G401 (cell line): ENCODE measurements at places on chromosomes 11 and 22.

DNA sequence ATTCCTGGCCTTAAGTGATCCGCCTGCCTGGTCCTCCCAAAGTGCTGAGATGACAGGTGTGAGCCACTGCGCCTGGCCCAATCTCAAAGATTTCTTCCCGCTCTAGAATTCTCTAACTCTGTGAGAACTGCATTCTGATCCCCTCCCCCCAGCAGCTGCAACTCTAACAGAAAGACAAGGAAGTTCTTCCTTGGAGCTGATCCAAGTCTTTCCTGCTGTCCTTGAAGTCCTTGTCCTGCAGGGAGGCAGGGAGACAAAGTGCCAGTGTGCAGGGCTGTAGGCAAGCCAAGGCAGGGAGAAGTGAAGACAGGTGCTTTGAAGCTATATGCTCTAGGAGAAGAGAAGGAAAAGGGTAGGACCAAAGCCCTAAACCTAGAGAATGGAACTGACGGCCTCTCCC is 9.5 kb upstream of the GGA1 start:
- no peak for DNase-seq

DNA sequence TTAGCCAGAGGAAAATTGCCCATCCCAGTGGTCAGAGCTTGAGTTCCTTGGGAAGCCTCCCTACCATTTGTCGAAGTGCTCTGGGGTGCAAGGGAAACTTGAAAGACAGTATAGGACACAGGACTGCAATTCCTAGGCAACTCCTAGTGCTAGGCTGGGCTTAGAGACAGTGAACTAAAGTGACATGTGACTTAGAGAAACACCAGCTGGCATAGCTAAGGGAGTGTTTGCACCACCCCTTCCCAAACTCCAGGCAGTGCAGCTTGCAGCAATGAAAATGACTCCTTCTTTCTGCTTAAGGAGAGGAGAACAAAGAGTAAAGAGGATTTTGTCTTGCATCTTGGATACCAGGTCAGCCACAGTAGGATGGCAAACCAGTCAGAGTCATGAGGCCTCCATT is 388.0 kb downstream of the DYNC2H1 start:
- no peak for DNase-seq

DNA sequence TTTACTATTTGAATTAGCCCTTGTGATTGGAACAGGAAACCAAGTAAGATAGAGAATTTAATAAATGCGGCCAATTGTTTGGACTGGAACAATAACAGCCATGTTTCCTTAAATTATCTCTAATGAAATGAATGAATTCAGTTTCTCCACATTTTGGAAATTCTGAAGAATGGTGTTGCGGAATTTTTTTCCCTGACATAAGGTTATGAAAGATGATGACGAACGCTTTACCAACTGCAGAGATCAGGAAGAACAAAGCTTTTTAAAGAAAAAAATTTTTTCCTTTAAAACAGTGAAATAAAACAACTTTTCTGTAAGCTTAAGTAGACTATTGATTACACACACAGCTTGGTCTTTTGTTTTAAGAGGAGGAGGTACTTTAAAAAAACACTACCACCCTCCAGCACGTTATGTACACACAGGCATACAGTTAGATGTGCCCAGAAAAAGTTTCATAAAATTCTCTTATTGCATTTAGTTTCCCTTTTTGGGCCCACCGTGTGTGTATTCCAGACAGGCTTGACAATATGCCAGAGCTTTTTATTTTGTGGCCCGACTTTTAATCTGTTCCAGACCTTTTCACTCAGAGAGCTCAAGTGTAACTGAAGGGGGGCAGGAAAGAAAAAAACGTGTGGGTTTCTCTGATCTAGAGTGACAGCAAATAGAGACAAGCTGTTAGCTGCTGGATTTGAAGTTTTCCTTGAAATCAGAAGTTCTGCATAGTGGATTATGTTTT is 77.3 kb downstream of the YAP1 start:
- no peak for DNase-seq

- no peak for DNase-seq
These were observed 328.1 kb upstream of the SYN3 start for GRCh38 chr22:33386270-33386669.

DNA sequence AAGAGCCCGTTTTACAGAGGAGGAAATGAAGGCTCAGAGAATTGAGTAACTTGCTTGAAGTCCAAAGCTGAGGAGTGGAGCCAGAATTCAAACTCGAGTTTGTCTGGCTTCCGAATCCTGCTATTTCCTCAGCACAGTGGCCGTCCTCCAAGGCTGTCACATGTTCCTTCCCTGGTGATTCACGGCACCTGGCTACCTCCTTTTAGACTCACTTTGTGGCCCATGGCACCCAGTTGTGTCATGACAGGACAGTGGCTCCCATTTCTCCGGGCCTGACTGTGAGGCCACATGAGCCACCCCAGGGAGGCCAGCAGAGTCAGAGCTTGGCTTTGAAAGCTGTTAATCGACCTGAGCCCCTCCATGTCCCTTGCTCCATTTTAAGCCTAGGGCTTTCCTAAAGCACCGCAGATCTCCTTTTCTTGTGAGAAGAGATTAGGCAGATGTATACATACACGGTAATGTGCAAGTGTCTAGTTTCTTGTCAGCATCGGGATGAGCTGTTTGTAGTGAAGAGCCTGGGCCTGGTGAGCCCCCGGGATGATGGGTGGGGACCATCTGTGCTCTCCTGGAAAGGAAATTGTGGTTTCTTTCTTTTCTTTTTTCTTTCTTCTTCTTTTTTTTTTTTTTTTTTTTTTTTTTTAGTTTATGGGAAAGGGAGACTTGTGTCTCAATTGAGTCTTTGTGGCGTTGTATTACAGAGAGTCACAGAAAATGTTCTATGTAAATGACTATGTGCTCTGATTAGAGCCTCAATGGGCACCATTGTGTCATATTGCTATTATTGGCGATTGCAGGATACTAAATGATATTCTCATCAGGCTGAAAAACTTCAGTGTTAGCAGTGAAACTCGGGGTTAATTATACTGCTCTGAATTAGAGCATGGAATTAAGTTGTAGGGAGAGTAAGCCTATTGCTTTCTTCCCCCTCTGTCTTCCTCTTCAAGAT is 54.8 kb downstream of the PTPRJ start:
- peak; percentile 44 for DNase-seq

GRCh38 chr11:75582895-75583717 is 21.1 kb downstream of the SERPINH1 start:
- peak; percentile 69 for DNase-seq

DNA sequence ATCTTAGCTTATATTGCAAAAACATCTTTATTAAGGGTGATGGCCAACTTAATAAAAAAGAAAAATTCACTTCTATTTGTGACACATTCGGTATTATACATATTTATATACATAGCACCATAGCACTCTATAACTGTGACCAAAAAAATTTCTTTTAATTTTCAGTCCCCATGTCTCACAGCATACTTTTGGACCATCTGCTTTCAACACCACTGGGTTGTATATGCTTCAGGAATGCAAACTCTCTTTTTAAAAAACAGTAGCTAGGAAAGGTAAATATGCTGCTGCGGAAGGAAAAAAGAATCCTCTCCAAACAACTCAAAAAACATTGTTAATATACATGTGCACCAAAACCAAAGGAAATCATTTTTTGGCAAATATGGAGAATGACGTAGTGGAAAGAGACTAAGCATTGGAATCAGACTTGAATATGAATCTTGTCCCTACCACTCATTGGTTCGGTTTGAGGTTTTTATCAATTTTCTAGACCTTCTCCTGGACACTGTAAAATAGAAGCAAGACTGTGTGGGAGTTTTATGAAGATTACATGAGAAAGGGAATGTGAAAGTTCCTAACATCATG is 227.9 kb downstream of the BLID start:
- no peak for DNase-seq

DNA sequence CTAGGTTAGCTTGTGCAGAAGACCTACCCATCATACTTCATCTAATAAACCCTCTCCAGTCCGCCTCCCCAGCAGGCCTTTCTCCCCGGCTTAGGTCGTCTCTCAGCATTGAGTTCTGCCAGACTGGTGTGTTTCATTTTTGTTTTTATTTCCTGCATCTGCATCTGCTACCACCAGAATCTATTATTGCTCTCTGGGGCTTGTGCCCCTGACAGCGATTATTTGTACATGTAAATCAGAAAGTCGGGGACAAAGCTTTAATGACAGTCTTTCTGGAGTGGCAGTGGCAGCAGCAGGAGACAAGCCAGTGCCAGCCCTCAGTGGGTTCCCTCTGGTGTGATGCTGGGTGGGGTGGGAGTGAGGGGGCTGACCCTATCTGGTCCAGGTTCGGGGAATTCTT is 127.5 kb downstream of the PKNOX2 start:
- DNase-seq, result no peak

GRCh38 chr11:68083517-68083916 is 37.7 kb downstream of the CHKA start:
- no peak for DNase-seq
